ENCODE measurements at places on chromosomes 5 and 9.

GRCh38 chr9:29001006-29001405 lies 1427.7 kb upstream of the C9orf72 start:
- no peak for DNase-seq

DNA sequence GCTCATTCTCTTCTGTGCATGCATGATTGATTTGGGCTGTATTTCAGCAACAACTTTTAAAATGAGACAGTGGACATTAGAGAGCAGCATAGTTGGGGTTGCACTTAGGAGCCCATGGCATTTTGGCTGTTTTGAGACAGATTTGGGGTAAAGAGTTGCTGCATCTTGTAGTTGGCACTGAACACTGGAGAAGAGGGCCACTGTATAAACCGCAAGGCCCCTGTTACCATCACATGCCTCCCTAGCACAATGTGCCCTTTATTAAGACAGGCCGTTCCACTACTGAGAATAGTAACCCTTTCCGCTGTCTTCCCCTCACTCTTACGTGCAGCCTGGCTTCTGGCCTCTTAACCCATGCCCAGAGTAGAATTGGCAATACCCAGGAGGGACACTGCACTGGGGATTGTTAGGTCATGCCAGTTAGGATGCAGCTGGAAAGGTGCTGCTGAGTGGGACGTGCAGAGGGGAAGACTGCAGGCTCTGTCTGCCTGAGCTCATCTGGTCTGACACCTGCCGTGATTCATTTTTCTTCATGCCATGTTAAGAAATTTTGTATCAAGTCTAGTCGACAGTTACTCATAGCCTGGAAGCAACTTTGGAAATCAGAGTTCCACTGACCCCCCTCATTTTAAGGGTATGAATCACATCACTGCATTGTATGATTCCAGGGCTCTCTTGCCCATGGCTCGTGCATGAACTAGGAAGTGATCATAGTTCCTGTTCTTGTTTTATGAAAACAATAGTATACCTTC lies 146.9 kb upstream of the DMRT1 start:
- DNase-seq: no peak

DNA sequence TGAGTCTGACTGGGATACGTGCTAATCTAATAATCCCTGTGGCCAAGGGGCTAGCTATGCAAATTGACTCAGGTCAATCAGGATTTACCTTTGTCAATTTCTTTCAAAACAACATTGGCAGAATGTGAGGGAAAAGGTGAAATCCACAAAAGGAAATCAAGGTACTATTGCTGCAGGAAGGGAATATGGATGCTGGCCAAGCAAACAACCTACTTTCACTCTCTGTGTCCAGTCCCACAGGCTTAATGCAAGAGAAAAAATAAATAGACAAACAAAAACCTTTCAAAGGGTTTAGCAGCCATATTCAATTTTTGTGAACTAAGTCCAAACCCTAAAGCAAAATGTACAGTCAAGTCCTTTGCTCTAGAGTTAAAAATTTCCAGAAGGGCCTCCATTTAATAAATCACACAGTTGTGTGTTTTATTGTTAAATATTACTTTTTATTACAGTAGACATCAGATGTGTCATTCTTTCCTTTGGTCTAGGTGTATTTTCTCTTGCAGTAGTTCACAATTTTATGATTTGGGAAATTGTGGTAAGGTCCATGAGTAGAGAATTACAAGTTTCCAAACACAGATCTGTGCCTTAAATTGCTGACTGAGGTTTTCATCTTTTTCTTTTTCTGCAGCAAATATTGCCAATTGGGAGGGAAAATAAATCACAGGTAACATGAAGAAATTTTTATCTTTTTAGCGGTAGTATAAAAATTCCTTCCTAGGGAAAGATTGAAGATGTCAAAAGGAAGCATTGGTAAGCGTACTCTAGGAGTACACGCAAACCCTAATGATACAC lies 309.1 kb downstream of the DMAC1 start:
- no peak for DNase-seq

- DNase-seq: no peak
Measured at GRCh38 chr5:150469718-150470469, 20.4 kb upstream of the RPS14 start.

GRCh38 chr5:56594792-56595191 lies 220.6 kb upstream of the MAP3K1 start:
- no peak for DNase-seq

GRCh38 chr5:115695310-115695880 lies 69.6 kb upstream of the TMED7 start:
- no peak for DNase-seq

DNA sequence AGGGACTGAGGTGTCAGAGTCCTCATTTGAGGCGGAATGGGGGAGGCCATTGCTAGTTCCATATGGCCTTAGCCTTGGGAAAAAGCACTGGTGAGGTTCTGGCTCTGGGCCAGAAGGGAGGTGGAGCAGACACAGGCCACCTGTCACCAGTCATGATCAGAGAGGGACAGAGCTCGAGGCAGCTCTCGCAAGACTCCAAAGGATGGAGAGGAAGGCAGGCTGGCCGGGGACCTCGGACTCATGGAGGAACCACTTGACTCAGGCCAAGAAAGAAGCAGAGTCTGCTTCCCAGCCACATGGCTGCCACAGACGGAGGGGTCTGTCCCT lies 29.2 kb upstream of the NSMF start:
- DNase-seq: no peak

GRCh38 chr9:6938447-6938846 lies 180.7 kb downstream of the KDM4C start:
- no peak for DNase-seq

GRCh38 chr5:54832045-54832444 lies 153.3 kb downstream of the ESM1 start:
- DNase-seq: no peak

- no peak for DNase-seq
Measured at GRCh38 chr9:119272500-119273211, 96.6 kb downstream of the BRINP1 start.

DNA sequence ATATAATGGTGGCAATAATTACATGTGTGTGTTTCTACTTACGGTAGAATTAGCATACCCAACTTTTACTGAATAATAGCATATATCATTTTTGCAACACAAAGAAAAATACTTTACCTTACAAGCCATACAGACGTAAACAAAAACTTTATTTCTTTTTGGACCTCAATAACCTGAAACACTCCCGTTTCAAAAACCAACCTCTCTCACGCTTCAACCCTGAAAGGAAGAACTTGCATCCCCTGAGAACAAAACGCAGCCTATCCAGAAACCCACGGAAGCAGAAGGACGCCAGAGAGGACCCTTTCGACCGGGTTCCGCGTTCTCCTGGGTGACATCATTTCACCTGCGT lies at the start of gene RNF38:
Gene RNF38, minus strand, starts transcription at position 290 of the 352 bp plus-strand sequence. Its CDS starts 161 bp downstream, at position 129.
- DNase-seq: no peak

DNA sequence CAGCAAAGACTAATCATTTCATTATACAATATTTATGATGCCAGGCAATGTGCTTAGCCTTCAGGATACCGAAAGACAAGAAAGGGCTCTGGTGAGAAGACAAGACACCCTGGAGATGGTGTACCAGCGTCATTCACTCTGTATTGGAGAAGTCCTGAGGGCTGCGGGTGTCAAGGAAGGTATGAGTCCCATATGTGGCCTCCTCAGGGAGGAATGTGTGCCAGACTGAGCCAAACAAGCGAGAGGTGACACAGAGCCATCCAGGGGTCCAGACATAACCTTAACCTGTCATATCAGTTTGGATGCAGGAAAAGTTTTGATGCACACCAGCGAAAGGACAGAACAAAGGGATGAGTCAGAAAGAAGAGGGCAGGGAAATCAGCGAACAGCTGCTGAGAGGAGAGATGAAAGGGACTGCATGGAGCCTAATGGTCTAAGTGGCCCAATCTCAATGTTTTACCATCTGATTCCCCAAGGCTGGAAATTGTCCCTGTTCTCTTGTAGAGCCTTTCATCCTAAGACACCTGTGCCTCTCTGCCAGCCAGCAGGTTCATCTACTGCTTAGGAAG lies 38.9 kb downstream of the ADRA1B start:
- DNase-seq: no peak

DNA sequence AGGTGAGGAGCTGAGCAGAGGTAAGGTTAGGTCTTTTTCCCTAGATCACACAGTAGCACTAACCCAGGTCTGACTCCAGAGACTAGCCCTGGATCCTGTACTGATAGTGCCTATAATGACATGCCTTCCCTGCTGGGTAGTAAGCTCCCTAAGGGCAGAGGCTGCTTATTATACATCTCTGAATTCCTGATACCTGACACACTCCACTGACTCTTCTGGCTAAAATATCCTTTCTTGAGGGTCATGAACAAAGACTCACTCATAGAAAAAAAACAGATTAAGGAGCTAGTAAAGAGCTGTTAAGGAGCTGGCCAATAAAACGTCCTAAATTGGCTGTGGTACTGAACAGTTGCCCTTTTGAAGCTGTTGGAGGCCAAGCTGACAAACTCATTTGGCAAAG lies 149.0 kb upstream of the ITGA1 start:
- DNase-seq: no peak

DNA sequence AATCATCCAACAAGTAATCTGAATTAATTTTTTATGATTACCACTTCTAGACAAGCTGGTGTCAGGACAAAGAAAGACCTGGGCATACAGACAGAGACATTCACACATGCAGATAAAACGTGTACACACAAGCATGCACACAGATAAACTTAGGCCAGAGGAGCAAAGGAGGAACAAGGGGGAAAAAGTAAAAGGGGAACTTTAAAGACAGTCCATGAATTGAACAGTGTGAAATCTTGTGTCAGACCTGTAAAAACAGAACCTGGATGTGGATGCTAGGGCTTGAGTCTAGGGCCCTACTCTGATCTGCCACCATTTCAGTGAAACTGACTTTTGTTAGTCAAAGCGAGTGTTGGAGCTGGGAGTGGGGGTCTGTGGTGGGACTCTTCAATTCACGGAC lies 11.2 kb upstream of the ZSWIM6 start:
- no peak for DNase-seq

DNA sequence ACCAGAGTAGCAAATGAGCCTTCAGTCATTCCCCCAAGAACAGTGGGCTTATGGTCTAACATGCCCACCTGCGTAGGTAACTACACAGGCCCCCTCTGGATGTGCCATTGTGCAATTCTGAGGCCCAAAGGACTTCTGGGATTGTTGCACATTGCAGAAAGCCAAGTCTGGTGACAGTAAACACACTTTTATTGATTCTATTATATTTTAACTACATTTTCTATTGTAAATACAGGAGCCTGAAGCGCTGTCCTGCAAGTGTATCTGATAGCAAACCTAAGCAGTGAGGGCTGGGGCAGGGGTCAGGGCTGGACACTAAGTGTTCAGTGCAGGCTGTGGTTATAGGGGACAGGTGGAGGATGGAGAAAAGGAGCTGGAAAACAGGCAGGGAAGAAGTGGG lies 57.5 kb downstream of the TEX10 start:
- DNase-seq: no peak

- peak; percentile 26 for DNase-seq
Measured at GRCh38 chr5:137938751-137939143, 49.5 kb downstream of the PKD2L2 start.

DNA sequence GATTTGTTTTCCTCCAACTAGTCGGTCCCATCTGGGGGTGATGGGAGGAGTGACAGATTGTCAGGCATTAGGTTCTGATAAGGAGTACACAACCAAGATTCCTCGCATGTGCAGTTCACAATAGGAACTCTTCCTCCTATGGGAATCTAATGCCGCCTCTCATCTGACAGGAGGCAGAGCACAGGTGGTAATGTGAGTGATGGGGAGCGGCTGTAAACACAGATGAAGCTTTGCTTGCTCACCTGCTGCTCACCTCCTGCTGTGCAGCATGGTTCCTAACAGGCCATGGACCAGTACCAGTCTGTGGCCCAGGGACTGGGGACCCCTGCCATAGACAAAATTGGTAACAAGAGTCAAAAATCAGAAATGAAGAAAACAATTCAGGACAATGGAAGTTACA lies 173.3 kb upstream of the HMHB1 start:
- DNase-seq: no peak

- no peak for DNase-seq
Measured at GRCh38 chr5:170475294-170476000, 28.4 kb upstream of the KCNIP1 start.

DNA sequence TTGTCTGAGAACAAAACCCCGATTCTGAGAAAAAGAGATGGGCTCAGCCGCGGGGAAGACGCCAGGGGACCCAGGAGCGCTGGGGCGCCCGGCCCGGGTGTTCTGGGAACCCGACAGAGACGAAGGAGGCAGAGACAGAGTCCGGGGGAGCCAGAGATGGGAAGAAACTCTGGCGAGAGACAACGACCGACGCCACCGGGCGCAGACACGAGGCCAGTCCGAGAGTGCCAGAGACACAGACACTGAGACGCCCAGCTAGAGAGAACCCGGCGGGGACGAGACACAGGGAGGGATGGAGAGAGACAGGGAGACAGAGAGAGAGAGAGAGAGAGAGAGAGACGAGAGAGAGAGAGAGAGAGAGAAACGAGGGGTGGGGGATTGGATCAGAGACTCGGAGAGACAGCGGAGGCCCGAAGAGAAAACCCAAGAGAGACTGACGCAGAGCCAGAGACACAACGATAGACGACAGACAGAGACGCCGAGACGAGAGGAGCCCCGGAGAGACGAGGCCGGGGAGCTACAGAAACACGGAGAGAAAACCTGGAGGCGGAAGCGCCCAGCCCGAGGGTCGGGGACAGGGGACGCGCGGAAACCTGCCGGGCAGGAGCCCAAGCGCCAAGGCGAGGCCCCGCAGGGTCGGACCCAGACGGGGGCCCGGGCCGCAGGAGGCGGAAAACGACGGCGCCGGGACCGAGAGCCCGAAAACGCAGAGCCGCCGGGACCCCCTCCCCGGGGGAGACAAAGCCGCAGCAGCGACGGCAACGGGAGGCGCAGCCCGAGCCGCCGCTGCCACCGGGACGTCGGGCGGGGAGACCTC lies 3.3 kb downstream of the NR5A1 start:
- DNase-seq: no peak

- DNase-seq: no peak
Measured at GRCh38 chr5:79792463-79792862, 102.8 kb downstream of the CMYA5 start.

- DNase-seq: no peak
Measured at GRCh38 chr5:159002171-159002570, 97.5 kb downstream of the EBF1 start.

GRCh38 chr5:128315671-128316070 lies 222.4 kb downstream of the FBN2 start:
- DNase-seq: no peak

GRCh38 chr5:56088967-56089829 lies 94.4 kb upstream of the IL6ST start:
- peak; percentile 74 for DNase-seq

GRCh38 chr5:179791881-179792611 lies 1.7 kb upstream of the LTC4S start:
- no peak for DNase-seq

DNA sequence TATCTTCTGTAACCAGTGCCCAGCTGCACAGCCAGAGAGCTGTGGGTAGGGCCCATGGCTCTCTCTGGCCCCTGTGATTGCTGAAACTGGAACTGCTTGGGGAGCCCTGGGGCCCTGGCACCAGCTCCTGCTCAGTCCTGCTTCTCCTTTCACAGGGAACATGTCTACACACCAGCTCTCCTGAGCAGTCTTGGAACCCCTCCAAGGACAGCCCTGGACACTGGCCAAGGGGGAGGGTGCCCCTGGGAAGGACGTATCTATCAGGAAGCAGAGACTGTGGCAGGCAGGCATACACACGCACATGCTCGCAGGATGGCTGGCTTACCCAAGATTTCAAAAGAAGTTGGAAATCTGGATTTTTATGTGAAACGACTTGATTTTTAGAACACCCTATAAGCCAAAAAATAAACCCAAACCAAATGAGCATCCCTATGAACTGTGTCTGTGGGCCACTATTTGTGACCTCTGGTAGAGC lies 8.8 kb upstream of the TRAF1 start:
- no peak for DNase-seq
